Stimulated activated CD4-positive, alpha-beta T cell treated with anti-CD3 and anti-CD28 coated beads, Interleukin-4, amount 100 ng/mL, for 1 hour (primary cell): ENCODE measurements at places on chromosomes 11 and 22.
A peak's percentile ranks its signal among the peaks of the same experiment; 100 is the strongest.

DNA sequence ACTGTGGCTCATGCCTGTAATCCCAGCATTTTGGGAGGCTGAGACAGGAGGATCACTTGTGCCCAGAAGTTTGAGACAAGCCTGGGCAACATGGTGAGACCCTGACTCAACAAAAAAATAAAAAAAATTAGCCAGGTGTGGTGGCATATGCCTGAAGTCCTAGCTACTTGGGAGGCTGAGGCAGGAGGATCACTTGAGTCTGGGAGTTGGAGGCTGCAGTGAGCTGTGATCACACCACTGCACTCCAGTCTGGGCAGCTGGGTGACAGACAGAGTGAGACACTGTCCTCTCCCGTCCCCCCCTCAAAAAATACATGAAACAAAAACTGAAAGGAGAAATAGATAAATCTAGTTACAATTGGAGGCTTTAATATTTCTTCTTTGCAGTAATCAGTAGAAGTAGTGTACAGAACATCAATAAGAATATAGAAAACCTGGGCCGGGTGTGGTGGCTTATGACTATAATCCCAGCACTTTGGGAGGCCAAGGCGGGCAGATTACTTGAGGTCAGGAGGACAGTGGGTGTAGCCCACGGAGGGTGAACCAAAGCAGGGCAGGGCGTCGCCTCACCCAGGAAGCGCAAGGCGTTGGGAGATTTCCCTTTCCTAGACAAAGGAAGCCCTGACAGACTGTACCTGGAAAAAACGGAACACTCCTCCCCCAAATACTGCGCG, 19.6 kb upstream of the DLAT start:
- DNase-seq = no peak

DNA sequence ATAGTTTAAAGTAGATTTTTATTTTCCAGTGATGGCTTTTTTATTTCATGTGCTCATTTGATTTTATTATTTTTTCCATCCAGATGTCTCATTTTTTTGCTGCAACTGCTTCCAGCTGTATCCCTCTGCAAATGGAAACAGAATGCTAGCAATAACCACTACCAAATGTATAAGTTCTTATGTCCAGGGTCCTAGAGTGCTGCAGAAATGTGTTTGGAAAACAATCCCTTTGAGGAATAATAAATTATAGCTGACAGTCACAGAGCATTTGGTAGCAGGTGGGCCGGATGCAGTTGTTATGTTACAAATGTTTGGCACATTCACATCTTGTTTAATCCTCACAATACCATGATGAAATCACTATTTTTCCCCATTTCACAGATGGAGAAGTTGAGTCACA, 300.7 kb upstream of the PDGFD start:
- DNase-seq = no peak

- no peak for DNase-seq
Observed at GRCh38 chr11:46701078-46701654, 335 bp downstream of the ZNF408 start.

GRCh38 chr11:43578346-43579170, 102.0 kb upstream of the HSD17B12 start:
- no peak for DNase-seq

GRCh38 chr11:26017322-26017860, 314.5 kb upstream of the ANO3 start:
- no peak for DNase-seq

DNA sequence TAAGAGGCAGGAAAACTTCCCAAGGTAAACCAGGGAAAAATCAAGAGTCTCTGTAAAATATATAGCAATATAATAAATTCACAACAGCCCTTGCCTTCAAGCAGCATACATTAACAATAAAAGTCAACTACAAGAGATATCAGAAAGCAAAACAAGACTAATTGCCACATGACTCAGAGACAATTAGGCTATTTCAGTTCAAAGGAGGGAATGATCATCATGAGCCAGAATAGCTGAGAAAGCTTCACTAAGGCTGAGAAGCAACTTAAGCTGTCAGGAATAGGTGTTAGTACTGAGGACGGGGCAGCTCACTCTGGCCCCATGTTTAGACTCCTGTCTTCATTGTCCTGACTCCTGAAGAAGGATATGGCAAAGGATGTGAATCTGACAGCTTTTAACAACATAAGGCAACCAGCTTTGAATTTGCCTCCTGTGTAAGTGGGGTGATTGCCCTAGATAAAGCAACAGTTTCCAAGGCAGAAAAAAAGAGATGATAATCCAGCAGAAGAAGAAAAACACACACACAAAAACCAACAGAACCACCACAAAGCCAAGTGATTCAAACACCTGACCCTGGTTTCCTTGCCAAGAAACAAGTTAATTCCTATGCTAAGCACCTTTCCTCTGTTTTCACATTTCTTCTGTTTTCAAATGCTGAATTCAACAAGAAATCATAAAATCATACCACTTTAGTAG, 60.8 kb downstream of the SIK3 start:
- no peak for DNase-seq

DNA sequence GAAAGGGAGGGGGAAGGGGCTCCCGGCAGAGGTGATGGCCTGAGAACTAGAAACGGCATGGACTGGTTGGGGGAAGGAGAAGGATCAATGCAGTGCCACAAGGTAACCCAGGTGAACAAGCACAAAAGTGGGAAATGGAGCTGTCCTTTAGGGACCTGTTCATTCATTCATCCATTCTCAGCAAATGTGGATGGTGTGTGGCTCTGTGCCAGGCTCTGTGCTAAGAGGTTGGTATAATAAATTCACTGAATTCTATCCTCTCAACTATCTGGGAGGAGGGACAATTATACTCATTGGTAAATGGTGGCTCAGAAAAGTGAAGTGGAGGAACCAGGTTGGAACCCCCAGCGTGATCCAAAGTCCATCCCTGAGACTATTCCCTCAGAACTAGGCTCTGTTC, 18.6 kb upstream of the ARAP1 start:
- no peak for DNase-seq

DNA sequence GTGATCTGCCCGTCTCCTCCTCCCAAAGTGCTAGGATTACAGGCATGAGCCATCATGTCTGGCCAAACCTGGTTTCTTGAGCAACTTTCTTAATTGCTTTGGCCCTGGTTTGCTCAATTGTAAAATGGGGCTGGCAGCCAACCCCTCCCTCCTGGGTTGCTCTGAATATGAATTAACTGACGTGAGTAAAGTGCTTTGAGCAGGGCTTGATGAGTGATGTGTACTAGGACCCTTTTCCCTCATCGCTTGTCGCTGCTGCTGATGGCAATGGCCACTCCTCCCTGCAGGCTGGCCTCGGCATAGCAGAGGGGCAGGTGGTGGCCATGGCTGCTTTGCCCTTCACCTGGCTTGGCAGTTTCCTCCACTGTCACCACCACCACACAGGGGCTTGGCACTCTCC, 41.5 kb downstream of the RNF141 start:
- DNase-seq = no peak

- DNase-seq = no peak
Observed at GRCh38 chr11:109350091-109350490, 71.9 kb upstream of the C11orf87 start.

DNA sequence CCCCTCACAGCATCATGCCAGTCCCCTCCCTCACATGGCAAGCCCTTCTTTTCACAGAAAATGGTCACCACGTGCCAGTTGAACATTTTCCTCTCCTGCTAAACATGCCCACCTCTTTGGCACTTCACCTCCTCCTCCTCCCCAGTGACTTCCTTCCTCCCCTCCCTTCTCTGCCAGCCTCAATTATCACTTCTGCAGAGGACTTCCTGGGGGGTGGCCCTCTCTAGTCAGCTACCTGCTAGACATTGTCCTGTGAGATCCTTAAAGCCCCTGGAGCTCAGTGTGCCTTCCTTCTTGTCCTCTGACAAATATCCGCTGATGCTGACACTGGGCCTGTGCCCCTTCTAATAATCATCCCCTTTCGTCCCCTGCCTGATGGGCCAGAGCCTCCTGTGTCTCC, 43.2 kb upstream of the E2F8 start:
- no peak for DNase-seq

GRCh38 chr11:70210530-70210929, 7.4 kb downstream of the FADD start:
- DNase-seq = no peak

GRCh38 chr11:65491614-65492386, 7.0 kb upstream of the MALAT1 start:
- DNase-seq = no peak

- DNase-seq = peak; percentile 35
Observed at GRCh38 chr11:125345421-125346178, 150.5 kb downstream of the FEZ1 start.

- DNase-seq = peak; percentile 85
Observed at GRCh38 chr11:64887757-64888405, 9.5 kb upstream of the EHD1 start.

DNA sequence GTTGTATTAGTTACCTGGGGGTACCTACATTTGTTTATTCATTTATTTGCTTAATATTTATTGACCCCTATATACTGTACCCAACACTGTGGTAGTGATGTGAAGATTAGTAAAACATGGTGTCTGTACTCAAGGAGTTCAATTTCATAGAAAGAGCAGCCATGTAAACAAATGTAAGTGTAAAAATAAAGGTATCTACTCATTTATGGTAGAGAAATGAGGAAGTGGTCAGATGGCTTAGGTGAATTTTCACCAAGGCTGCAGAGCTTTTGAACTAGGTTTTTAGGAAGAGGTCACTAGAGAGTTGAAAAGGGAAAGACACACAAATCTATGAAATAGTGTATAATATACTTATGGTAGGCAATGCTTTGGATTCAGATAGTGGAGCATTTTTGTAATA, 11.1 kb downstream of the CTR9 start:
- DNase-seq = no peak

DNA sequence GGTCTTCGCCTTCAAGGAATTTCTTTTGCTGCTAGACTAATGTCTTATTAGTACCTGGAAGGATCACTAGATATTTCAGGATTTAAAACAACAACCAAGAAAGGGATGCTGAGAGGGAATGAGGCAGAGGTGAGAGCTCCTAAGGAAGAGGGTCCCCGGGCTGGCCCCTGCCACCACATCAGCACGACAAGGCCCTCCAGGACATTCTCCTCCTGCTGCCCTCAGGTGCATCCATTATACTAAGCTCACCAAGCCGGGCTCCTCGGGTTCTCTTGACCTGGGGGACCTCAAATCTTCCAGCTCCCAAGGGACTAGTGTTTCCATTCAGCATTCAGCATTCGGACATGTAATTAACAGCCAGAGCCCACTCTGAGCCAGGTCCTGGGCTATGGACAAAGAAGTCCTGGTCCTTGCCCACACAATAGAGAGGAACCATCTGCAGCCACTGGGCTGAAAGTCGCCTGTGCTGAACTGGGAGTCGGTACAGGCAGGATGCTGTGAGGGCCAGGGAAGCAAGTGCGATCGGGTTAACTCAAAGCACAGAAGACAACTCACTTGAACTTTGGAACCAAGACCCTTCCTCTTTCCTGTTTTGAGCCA, 29.4 kb upstream of the OAF start:
- no peak for DNase-seq

GRCh38 chr11:1155274-1155693, 2.5 kb upstream of the MUC5AC start:
- no peak for DNase-seq

GRCh38 chr22:30697975-30698374, 3.3 kb downstream of the OSBP2 start:
- DNase-seq = no peak

GRCh38 chr11:8767466-8768142, 85.0 kb downstream of the RPL27A start:
- DNase-seq = no peak

DNA sequence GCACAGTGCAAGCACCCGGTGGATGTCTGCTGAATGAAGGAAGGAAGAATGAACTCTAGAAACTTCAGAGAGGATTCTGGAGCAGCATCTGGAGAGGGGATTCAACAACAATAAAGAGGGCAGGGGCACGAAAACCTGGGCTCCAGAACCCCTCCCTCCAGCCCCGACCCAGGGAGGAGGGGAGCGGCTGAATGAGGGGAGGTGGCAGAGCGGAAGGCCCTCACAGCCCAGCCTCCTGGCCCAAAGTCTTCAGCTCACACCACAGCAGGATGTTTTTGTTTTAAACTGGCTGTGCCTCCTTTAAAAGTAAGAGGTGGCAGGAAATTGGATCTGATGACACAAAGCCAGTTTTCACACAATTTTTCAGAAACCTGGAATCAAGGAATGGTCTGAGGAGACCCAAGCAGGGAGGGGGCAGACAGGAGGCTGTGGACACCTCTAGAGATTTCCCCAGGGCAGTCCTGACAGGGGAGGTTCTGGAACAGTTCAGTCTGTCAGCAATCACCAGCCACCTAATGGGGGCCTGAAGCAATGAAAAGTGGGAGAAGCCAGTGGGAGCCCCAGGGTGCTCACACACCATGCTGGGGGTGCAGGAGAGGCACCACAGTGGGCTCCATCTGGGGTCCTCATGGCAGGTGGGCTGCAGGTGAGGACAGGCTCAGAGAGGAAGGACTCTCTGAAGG, 44.4 kb upstream of the TCF20 start:
- DNase-seq = no peak

DNA sequence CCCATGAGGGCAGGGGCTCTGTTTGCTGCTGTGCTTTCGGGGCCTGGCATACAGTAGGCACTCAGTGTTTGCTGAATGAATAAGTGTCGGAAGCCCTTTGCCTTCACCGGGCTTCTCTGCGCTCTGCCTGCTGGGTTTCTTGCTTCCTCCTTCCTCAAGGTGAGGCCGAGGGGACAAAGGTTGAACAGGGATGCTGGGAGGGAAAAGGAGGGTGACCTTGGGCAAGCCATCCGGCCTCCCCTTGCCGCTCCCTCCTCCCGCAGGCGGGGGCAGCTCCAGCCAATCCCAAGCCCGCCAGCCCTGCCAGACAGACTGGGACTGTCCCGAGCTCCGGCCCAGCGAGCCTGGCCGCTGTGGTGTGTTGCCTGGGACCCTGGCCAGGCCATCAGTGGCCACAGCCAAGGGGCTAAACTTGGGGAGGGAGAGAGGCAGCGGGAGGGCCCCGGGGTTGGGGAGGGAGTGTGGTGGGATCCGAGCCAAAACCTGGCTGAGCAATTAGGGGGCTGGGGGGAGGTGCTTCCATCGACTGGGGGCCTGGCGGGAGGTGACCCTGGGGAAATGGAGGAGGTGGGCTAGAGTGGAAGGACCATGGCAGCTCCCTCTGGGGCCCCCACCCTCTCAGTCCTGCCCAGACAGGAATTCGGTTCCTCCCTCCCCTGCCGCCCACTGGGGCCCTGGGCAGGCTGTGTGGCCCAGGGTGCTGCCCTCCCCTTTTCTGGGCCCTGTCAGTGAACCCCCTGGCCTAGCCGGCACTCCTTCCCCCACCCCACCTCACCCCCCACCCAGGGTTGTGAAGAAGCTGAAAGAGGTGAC, 3.4 kb upstream of the RCOR2 start:
- no peak for DNase-seq

- DNase-seq = no peak
Observed at GRCh38 chr22:29633514-29634312, 30.3 kb downstream of the NF2 start.

- no peak for DNase-seq
Observed at GRCh38 chr11:120551191-120551590, 39.6 kb downstream of the GRIK4 start.

GRCh38 chr11:1402355-1403077, 12.8 kb downstream of the BRSK2 start:
- no peak for DNase-seq

DNA sequence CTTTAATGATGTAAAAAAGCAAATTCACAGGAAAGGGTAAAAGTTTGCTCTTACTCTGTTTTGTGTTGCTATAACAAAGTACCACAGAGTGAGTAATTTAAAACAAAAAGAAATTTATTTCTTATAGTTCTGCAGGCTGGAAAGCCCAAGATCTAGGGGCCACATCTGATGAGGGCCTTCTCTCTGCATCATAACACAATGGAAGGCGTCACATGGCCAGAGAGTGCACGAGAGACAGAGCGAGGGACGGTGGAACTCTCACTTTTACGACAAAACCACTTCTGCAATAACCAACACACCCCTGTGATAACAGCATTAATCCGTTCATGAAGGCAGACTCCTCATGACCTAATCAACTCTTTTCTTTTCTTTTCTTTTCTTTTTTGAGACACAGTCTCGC, 31.1 kb downstream of the CD6 start:
- DNase-seq = no peak
